ENCODE measurements at places on chromosomes 5 and 9.

DNA sequence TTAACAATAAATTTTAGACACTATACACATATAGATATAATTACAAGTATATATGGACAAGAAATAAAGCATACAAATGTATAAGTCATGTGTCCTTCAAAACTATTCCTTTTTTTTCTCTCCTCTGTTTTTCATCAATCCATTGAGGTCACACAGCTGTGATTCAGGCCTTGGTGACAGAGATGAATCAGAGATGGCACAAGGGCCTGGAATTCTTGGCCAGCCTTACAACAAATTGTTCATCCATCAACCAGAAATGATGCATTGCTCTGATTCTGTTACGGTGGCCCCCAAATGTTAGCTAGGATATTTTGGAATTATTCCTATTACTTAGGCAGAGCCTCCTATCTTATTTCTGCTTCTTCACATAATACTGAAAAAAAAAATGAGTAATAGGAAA is 108.7 kb upstream of the MPDZ start:
- DNase-seq: no peak

DNA sequence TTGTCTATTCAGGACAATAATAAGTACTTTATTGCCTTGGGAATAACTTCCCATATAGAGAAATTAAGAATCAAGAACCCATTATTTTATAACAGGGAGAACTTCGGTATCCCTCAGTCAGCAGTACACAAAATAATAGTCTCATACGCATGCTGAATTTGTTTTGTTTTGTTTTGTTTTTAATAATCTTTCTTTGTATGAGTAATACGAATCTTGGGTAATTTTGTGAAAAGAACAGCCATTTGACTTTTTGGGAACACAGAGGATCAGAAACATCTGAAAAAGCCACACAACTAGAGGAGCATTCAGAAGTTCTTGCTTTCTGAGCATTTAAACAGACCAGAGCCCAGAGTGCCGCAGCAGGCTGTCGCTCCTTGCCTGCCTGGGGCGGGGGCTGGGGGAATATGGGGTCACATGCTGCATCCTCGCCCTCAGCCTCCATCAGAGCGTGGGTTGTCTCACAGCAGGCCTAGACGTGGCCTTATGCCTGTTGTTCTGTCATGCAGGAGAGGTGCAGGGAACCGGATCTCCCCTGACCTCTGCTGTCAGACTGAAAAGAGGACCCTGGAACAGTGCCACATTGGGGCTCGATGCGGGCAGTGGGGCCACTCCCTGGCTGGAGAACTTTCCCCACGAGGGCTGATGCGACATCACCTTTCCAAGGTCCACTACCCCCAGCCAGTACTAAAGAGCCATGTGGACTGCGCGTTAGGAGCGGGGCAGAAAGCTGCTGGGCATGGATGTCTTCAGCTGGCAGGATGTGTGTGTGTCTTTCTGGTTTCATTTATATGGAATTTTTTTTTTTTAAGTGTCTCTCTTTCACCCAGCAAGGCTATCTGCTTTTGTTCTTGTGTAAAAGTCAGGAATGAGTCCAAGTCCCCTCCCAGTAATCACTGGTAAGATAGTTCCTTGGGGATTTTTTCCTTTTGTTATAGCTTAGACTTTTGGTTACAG is 133.4 kb upstream of the OTULINL start:
- no peak for DNase-seq

GRCh38 chr5:57325678-57326397 is 152.0 kb downstream of the GPBP1 start:
- no peak for DNase-seq

GRCh38 chr5:393846-394275 is 49.1 kb upstream of the EXOC3 start:
- DNase-seq: no peak

DNA sequence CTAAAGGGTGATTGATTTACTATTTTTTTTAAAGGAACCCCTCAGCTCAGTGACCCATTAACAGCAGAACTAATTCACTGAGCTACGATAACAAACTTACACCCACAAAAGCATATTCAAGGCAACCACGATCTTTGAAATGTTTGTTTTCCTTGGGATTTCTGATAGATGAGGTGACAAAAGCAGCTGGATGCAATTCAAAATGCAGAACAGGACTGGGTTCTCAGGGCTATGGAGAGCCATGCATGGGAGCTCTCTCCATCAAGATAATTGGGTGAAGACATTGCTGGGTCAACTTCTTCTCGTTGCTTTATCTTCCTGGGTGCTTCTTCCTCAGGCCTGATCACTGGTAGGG is 60.1 kb downstream of the PAPPA start:
- DNase-seq: no peak

DNA sequence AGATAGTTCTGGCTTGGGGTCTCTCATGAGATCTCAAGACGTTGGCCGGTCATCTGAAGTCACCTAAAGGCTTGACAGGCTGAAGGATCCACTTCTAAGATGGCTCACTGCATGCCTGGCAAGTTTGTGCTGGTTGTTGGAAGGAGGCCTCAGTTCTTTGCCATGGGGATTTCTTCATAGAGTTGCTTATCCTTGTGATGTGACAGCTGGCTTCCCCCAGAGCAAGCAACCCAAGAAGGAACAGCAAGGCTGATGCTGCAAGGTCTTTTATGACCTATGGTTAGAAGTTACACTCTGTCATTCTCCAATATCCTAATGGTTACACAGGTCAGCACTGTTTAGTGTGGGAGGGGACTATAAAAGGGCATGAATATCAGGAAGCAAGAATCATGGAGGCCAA is 20.7 kb upstream of the GRPEL2 start:
- no peak for DNase-seq

DNA sequence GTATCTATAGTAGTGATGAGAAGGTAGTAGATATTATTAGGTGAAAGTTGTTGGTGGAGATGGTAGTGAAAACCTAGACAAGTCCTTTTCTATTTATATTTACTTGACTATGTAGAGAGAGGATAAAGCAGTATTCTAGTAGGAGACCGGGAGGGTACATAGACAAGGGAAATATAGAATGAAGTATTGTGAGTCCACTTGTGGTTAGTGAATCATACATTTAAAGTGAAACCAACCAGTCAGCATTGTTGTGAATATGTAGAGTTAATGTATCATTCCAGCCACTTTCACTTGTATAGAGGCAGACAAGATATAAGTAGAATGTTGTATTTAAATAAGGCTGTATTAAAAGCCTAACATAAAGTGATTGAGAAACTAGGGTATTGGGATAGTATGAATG is 1711.3 kb upstream of the ACO1 start:
- DNase-seq: no peak

DNA sequence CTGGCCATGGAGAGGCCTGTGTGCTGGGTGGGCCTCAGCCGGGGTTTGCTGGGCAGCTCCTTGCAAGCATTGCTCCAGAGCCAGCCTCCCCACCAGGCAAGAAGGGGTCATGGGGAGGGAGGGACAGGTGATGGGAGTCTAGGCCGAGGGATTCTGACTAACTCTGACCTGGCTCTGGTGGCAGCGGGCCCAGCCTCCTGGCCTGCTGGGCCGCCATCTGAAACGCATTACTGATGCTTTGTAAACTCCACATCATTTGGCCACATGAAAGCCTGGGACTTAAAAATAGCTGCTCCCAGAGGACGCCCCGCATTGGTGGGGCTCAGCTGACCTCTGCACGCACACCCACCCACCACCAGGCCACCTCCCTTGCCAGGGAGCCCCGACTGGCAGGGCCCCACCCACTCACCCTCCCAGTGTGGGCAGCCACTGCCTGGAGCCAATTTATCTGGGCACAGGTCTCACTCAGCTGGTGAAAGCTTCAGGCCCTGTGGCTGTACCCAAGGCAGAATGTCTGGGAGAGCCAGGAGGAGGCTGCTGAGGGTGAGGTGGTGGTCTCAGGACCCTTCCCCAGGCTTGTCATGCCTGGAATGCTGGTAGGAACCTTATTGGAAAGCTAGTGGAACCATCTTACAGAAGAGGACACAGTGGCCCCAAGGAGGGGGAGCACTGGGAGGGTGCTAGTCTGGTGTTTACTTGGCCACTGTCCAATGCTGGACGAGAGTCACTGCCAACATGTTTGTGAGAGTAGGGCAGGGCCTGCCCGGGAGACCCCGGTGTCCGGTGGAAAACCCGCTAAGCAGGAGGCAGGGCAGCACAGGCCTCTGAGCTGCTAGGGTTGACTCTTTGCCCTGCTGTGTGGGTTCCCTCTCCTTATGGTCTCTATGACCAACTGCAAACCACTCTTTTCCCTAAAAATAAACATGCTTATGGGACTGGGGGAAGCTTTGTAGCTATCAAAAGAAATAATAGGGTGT is 10.8 kb downstream of the TCF7 start:
- no peak for DNase-seq

- DNase-seq: peak; percentile 1
Observed at GRCh38 chr5:114101153-114101552, 260.7 kb upstream of the KCNN2 start.

GRCh38 chr5:17443333-17444130 is 54.5 kb upstream of the TAF11L2 start:
- no peak for DNase-seq

DNA sequence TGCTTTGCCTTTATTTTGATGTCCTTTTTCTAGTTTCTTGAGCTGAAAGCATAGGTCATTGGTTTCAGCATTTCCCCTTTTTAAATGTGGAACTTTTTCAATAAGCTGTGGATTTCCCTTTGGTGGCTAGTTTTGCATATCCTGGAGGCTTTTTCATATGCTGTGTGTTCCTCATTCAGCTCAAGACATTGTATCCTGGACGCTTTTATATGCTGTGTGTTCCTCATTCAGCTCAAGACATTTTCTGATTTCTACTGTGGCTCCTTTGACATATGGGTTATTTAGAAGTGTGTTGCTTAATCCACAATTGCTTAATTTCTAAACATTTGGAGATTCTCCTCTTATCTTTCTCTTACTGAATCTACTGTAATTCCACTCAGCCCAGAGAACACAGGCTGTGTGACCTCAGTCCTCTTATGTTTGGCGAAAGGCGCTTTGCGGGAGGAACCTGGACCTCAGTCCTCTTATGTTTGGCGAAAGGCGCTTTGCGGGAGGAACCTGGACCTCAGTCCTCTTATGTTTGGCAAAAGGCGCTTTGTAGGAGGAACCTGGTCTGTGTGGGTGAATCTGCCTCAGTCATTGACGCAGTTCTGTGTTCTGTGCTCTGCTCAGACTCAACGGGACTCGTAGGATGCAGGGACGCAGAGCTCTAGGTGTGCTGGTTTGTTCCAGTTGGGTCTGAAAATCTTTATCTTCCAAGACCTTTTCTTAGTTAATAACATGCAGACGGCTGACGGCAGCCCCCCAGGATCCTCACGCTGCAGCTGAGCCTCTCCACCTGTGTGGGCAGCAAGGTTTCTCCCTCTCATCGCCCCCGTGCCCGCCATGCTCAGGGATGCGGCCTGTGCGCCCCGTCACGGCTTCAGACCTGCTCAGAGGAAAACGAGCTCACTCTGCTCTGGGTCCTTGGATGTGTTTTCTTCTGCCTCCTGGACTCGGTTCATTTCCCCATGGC is 6.0 kb upstream of the SLC9A3 start:
- DNase-seq: no peak

DNA sequence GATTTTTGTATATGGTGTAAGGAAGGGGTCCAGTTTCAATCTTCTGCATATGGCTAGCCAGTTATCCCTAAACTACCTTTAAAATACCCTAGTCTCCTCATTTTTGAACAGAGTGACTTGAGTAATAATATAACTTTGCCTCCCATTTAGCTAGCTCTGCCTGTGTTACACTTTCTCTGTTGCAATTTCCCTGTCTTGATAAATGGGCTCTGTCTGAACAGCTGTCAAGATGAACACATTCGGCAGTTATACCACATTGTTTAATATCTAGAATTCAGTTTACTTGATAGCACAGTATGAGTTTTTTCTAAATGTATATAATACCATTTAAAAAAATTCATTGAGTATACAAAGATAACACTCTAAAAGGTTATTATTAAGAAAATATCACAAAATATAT is 562.9 kb upstream of the FTMT start:
- no peak for DNase-seq
